ENCODE measurements at places on chromosomes 2 and 18. TPM values are rescaled to one million over a fixed set of nuclear protein-coding genes. Genes with fewer than 3 reads are reported as not detected.

The FLACC1 gene
- total RNA-seq, result not detected

The KIF1A gene
- total RNA-seq, result not detected

The POTEC gene
- not detected for total RNA-seq

The G6PC2 gene
- total RNA-seq, result not detected

The GALNT3 gene
- total RNA-seq, result 46.2 TPM

The RFX8 gene
- 0.09 TPM for total RNA-seq

Data from airway epithelial cell (primary cell).